GM04503 (cell line): ENCODE measurements at places on chromosomes 4 and X.

DNA sequence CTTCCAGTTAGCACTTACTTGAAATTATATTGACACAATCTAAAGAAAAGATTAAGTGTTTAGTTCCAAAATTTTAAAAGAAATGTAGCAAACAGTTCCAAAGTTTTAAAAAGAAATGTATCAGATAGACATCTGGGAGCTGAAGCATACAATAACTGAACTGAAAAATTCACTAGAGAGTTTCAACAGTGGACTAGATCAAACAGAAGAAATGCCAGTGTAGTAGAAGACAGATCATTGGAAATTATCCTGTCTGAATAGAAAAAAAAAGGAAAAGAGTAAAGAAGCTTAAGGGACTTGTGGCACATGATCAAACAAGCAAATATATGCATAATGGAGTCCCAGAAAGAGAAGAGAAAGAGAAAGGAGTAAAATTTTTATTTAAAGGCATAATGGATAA, 261.4 kb downstream of the LAS1L start:
- no peak for DNase-seq

GRCh38 chr4:5753766-5754528, 42.9 kb downstream of the EVC start:
- peak; percentile 69 for DNase-seq

- DNase-seq: peak; percentile 65
Measured at GRCh38 chrX:12441381-12442128, 303.3 kb downstream of the FRMPD4 start.

GRCh38 chr4:42345962-42346544, 51.2 kb upstream of the SHISA3 start:
- no peak for DNase-seq

- DNase-seq: no peak
Measured at GRCh38 chr4:188113156-188113555, 3.8 kb upstream of the TRIML2 start.

- no peak for DNase-seq
Measured at GRCh38 chr4:88185906-88186305, 27.5 kb upstream of the ABCG2 start.

DNA sequence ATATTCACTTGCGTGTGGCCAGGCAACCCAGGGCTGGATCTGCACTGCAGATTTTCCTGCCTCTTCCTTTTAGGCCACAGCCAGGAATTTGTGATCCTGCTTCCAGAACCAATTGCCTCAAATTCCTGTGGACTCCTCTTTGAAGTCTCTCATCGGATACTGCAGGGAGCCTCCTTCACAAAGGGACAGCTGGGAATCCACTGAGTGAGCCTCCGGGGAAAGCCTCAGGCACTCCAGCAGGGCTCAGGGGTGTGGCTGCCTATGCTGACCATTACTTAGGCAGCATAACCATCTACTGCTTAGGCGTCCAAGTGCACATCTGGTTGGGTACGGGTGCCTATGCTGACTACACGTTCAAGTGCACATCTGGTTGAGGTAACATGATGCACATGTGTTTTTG, 321.5 kb downstream of the NLGN4X start:
- no peak for DNase-seq

- no peak for DNase-seq
Measured at GRCh38 chrX:68648960-68649359, 1.5 kb downstream of the STARD8 start.

- DNase-seq: no peak
Measured at GRCh38 chr4:98203332-98204235, 57.6 kb upstream of the RAP1GDS1 start.

GRCh38 chrX:57607295-57608187, 15.7 kb downstream of the ZXDB start:
- no peak for DNase-seq

- no peak for DNase-seq
Measured at GRCh38 chr4:136831553-136831952, 700.7 kb downstream of the PCDH18 start.

DNA sequence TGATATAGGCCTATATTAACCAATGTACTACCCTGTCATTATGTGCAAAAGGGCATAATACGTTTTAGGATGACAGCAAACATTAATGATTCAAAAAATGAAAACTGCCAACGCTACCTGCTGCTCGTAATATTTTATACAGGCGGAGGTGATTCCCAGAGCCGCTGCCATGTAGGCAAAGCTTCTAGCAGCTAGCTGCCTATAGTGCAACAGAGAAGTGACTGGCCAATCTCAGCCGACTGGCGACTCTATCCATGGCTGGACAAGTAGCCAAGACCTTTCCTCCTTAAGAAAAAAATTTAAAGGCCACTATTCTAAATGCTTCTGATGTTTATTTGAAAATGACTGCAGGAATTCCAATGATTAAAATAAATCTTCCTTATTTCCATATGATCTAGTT, 1.9 kb downstream of the PPARGC1A start:
- no peak for DNase-seq

GRCh38 chr4:2823301-2823670, 20.4 kb upstream of the ADD1 start:
- no peak for DNase-seq

GRCh38 chrX:103404231-103405008, 28.1 kb downstream of the BEX3 start:
- peak; percentile 27 for DNase-seq

DNA sequence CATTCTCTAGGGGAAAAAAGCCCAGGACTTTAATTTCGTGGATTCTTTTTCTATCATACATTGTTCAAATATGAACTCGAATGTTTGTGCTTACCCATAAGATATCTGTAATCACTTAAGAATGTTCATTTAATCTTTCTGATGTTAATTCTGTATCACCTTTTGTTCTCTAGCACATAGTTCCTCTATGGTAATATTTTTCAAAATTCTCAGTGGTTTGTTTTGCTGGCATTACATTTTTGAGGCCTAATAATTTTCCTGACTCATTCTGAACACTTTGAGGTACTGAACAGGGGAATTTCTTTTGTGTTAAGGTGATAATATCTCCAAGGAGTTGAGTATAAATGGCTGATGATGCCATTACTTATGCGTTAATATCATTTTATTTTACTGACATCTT, 490.7 kb upstream of the PITX2 start:
- DNase-seq: no peak

GRCh38 chrX:19723427-19723826, 164.0 kb downstream of the SH3KBP1 start:
- DNase-seq: no peak

DNA sequence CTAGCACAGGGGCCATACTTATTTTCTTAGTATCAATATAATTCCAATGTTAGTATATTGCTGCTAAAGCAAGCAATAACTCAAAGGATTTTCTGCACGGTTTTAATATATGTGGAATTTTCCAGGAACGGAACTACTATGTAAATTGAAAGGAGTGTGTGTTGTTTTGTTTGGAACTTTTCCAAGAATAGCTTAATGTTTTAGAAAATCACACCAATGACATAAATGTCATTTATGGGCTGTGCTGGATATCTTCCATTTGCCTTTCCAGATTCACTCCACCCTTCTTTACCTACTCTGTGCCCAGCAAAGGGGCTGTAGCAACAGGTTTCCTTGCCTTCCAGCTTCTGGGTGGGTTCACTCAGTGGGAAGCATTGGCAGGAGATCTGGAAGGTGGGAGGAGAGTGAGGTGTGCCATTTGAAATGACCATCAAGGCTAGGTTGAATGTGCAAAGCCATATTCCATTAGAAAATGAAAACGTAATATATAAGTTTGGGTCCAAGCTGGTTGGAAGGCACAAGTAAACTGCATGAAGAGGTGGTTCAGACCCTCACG, 25.2 kb upstream of the ZFX start:
- no peak for DNase-seq

GRCh38 chr4:43560047-43560446, 667.5 kb downstream of the GRXCR1 start:
- DNase-seq: no peak

DNA sequence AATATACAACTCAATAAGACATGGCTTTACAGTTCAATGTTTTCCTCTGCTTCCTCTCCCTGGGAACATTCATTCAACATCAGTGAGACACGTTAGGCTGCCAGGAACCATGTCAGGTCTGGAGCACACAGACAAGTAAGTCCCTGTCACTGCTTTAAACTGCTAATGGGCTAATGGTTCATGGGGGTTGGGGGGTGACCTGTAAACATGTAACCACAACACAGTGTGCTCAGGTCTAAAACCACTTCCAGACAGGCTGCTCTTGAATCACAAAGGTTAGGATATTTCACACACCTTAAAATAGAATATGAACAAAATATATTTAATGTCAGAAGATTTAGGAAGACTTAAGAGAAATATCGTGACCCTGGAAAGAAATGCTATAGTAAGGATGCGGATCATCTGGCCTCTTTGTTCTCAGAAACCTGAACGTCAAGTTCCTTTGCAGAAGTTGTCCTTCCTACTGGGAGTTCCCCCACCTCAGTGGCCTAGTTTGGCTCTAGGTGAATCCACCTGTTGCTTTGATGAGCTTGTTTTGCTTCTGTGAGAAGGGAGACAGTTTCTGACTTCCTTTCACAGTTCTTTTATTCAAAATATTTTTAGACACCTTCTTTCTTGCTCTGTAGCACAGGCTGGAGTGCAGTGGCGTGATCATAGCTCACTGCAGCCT, 359.9 kb downstream of the UNC5C start:
- DNase-seq: no peak

- DNase-seq: no peak
Measured at GRCh38 chr4:122516376-122516775, 59.9 kb upstream of the IL2 start.

GRCh38 chrX:67780694-67781109, 236.9 kb downstream of the AR start:
- DNase-seq: peak; percentile 32

DNA sequence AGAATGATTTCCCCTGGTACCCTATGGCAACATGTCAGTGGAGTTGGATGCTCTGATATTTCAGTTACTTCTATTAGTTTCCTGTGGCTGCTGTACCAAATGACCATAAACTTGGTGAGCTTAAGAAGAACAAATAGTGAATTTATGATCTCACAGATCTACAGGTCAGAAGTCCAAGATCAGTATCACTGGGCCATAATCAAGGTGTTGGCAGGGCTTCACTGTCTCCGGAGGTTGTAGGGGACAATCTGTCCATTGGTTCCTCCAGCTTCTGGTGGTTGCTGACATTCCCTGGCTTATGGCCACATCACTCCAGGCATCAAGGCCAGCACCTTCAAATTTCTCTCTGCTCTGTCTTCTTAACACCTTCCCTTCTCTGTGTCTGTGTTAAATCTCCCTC, 37.9 kb upstream of the ELOVL6 start:
- DNase-seq: no peak

DNA sequence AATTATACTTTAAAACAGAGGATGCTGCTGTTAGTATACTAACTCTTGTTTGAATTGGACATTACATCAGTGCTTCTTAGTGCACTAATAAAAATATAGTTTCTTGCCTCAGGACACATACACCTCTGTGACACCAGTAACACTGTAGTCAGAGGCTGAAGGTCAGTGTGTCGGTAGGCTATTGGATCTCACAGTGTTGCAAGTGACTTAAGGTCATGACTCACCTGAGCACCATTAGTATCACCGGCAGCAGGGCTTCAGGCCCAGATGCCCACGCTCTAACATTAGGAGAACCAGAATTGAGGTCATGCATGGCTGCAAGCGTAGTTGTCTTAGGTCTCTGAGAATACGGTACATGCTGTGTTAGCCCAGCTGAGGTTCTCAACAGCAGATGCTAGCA, 15.2 kb downstream of the ETDC start:
- no peak for DNase-seq

DNA sequence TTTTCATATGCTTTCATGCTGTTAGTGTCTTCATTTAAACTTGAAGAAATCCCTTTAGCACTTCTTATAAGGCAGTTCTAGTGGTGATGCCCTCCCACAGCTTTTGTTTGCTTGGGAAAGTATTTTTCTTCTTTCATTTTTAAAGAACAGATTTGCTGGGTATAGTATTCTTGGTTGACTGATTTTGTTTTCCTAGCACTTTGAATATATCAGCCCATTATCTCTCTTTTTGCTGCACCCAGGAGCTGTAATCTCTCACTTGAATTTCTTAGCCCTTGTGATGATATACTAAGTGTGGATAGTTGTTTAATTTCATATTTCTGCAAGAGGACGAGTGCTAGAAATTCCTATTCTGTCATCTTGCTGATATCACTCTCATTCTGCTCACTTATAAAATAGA, 283.7 kb downstream of the GPAT3 start:
- DNase-seq: no peak

GRCh38 chr4:34183926-34184325, 2060.4 kb downstream of the ARAP2 start:
- no peak for DNase-seq

GRCh38 chrX:57528670-57529255, 63.0 kb upstream of the ZXDB start:
- no peak for DNase-seq

GRCh38 chrX:71365356-71365874, 742 bp upstream of the TAF1 start:
- DNase-seq: no peak

DNA sequence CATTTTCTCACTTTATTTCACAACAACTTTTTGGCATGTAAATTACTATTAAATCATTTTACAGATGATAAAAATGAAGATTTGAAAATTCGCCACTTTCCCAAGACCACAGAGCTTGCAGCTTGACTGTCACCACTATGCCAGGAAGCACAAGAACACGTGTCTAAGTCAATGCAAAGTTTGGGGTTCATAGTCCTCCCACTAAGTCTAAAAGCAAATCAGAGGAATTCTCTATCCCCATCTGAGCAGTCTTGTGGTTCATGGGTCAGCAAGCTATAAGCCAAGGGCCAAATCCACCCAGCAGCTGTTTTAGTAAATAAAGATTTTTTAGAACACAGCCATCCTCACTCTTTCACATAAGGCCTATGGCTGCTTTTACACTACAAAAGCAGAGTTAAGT, 833.3 kb upstream of the INTU start:
- DNase-seq: no peak

DNA sequence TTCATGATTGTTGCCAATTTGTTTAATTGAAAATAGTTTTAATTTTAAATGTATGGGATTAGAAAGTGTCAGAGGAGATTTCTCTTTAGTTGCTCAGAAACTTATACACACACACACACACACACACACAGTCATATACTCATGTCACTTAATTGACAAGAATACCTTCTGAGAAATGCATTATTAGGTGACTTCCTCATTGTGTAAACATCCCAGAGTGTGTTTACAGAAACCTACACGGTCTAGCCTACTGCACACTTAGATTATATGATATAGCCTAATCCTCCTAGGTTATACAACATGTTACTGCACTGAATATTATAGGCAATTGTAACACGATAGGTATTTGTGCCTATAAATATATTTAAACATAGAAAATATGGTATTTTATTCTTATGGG, 1327.4 kb downstream of the FSTL5 start:
- DNase-seq: no peak

GRCh38 chrX:44876086-44876485, 3.1 kb downstream of the KDM6A start:
- DNase-seq: no peak

GRCh38 chr4:41734371-41734770, 14.2 kb downstream of the PHOX2B start:
- no peak for DNase-seq

DNA sequence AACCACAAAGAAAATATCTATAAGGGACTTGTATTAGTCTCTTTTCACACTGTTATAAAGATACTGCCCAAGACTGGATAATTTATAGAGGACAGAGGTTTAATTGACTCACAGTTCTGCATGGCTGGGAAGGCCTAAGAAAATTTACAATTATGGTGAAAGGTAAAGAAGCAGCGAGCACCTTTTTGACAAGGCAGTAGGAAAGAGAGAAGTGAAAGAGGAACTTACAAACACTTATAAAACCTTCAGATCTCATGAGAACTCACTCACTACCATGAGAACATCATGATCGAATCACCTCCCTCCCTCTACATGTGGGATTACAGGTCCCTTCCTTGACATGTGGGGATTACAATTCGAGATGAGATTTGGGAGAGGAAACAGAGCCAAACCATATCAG, 856.0 kb downstream of the TRAM1L1 start:
- DNase-seq: no peak
